Tibial nerve (tissue), 4 donors: ENCODE measurements at places on chromosomes 4 and X. TPM values are rescaled to one million over a fixed set of nuclear protein-coding genes. Genes with fewer than 3 reads are reported as not detected.

- no peaks in the 10 kb centered on the region for H3K4me1 ChIP-seq
- DNase-seq: no peak
- no peak overlapping the region for H3K4me3 ChIP-seq
- H3K27me3 ChIP-seq: no peaks in the 10 kb centered on the region
Measured at GRCh38 chrX:46354481-46354880, 190.7 kb downstream of the ZNF674 start.

DNA sequence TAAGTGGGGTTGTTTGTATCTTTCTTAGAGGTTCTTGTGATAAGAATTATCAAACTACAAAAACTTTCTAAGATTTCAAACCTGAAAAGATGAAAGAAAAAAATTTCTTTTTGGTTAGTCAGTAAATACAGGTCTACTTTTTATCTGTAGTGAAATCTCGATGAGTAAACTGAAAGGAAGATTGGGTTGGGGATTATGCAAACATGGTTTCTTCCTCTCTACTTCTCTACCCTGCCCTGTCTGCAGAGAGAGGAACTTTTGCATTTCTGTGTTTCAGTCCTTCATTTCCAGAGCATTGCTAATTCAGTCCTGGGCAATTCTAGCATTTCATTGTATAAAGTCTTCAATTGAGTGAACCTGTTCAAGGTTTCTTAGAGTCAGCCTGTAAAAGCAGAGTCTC is 51.6 kb upstream of the IL2 start:
- H3K36me3 ChIP-seq: no peaks in the 10 kb centered on the region
- no peak overlapping the region for H3K4me3 ChIP-seq
- no peaks in the 10 kb centered on the region for H3K4me1 ChIP-seq
- no peaks in the 10 kb centered on the region for H3K27me3 ChIP-seq
- no peak overlapping the region for H3K27ac ChIP-seq
- DNase-seq: no peak

DNA sequence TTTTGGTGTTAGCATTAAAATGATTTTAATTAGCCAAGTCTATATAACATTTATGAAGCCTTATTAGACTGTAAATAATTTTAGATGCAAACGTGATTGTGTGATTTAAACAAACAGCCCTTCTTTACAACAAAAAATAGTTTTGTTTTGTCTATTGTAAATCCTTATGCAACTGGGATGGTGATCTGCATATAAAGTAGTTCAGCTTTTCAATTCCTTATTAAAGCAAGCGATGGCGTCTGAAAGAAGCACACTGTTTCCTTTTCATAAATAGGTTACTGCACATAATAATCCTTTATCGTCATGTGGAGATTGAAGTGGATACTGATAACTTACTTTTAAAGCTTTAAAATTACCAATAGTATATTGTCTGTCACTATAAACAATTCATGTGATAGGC is 8.8 kb downstream of the SLITRK2 start:
- DNase-seq: no peak
- H3K27ac ChIP-seq: no peak overlapping the region
- no peak overlapping the region for H3K4me3 ChIP-seq

DNA sequence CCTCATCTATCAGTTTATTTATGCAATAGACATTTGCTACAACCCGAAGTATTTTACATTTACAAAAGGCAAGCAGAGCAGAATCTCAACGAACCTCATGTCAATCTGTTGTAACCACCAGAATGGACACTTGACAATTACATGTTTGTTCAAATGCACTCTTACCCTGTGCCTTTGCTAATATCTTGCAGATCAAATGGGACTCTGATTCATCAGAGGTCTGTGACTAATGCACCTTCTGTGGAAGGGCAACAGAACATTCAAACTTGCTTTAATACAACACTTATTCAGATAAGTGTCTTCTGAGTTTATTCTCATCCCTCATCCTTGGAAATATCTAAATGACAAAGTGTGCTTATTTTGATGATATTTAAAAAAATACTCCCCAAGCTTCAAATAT is 644.7 kb upstream of the PCDH10 start:
- no peak overlapping the region for H3K27ac ChIP-seq
- no peak overlapping the region for H3K4me3 ChIP-seq
- no peaks in the 10 kb centered on the region for H3K36me3 ChIP-seq
- no peaks in the 10 kb centered on the region for H3K27me3 ChIP-seq

- H3K36me3 ChIP-seq: no peaks in the 10 kb centered on the region
- DNase-seq: peak; percentile 26
- H3K27ac ChIP-seq: peak overlapping the region; percentile 52
- no peaks in the 10 kb centered on the region for H3K27me3 ChIP-seq
- peaks cover 4% of the 10 kb centered on the region for H3K4me1 ChIP-seq
Measured at GRCh38 chr4:16626945-16627344, 271.5 kb downstream of the LDB2 start.

DNA sequence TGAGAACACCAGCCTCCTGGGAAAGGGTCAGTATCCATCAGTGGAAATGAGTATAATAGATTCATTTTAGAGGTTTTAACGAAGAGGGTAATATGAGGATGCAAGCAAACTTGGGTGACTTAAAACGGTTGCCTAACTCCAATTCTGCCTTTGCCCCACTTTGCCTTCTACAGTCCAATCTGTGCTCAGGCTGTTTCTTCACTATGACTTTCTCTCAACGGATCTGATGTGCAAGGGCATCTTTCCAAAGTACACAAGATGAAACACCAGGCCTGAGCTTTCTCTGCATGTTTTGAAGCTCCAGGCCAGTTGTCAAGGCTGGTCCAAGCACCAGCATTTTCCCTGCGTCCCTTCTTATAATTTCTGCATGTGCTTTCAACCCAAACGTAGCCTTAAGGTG is 68.0 kb upstream of the TMEM164 start:
- H3K36me3 ChIP-seq: no peaks in the 10 kb centered on the region
- H3K27me3 ChIP-seq: peaks cover 18% of the 10 kb centered on the region
- H3K4me1 ChIP-seq: no peaks in the 10 kb centered on the region
- H3K4me3 ChIP-seq: no peak overlapping the region

- H3K36me3 ChIP-seq: no peaks in the 10 kb centered on the region
- H3K27ac ChIP-seq: no peak overlapping the region
- H3K4me3 ChIP-seq: no peak overlapping the region
- no peak for DNase-seq
- H3K4me1 ChIP-seq: no peaks in the 10 kb centered on the region
Measured at GRCh38 chr4:62912531-62912930, 1496.7 kb downstream of the TECRL start.

DNA sequence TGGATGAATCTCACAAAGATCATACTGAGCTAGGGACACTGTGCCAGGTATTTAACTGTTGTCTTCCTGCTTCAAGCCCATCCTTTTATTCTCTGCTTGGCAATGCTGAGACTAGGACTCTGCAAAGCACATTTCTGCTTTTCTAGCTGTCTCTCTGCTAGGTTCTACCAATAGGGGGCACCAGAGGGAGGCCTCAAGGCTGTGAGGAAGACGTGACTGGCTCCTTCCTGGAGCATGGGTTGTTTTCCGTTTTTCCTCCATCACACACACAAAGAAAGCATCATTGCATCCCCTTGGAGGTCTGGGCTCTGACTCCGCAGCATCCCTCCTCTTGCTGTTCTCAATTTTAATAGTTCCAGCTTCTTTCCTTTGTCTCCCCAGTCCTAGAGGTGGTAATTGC is 10.9 kb upstream of the DCTD start:
- H3K36me3 ChIP-seq: no peaks in the 10 kb centered on the region
- H3K27ac ChIP-seq: no peak overlapping the region
- DNase-seq: no peak
- H3K4me3 ChIP-seq: no peak overlapping the region

- H3K36me3 ChIP-seq: no peaks in the 10 kb centered on the region
- H3K4me3 ChIP-seq: no peak overlapping the region
- DNase-seq: no peak
- H3K4me1 ChIP-seq: no peaks in the 10 kb centered on the region
- no peaks in the 10 kb centered on the region for H3K27me3 ChIP-seq
Measured at GRCh38 chr4:176979416-176979815, 186.7 kb upstream of the VEGFC start.

- H3K4me1 ChIP-seq: no peaks in the 10 kb centered on the region
- no peaks in the 10 kb centered on the region for H3K36me3 ChIP-seq
- no peak for DNase-seq
- H3K4me3 ChIP-seq: no peak overlapping the region
Measured at GRCh38 chr4:138235419-138235952, 6.7 kb downstream of the SLC7A11 start.

- H3K27me3 ChIP-seq: no peaks in the 10 kb centered on the region
- H3K36me3 ChIP-seq: no peaks in the 10 kb centered on the region
- H3K4me3 ChIP-seq: no peak overlapping the region
- no peak for DNase-seq
Measured at GRCh38 chr4:119823045-119823444, 194.4 kb upstream of the PDE5A start.

GRCh38 chrX:72270316-72270866 is 6.7 kb downstream of the RPS4X start:
- no peak for DNase-seq
- H3K4me3 ChIP-seq: no peak overlapping the region
- H3K4me1 ChIP-seq: peaks cover 2% of the 10 kb centered on the region
- H3K27me3 ChIP-seq: no peaks in the 10 kb centered on the region
- no peak overlapping the region for H3K27ac ChIP-seq
- no peaks in the 10 kb centered on the region for H3K36me3 ChIP-seq

DNA sequence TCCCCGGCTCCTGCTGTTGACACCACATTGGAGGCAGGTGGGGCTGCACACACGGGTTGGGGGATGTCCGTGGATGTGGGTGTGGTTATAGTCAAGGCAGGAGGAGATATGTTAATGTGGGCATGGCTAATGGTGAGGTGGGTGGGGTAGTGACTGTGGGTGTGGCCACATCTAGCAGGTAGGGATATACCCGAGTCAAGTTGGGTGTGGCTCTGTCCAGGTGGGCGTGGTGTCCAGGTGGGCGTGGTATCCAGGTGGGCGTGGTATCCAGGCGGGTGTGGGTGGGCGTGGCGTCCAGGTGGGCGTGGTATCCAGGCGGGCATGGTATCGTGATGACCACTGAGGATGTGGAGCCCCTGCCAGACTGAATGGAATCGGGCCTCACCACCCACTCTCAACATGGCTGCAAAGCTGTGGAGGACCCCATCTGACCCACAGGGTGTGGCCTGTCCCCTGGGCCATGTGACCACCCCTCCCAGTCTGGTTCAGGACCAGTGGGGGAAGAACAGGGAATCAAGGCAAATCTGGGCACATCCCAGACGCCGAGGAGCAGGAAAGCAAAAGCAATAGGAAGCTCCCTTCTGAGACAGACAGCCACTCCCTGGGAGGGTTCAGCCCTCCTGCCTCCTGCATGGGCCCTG is 21.0 kb downstream of the MAN2B2 start:
- H3K4me3 ChIP-seq: no peak overlapping the region
- no peak overlapping the region for H3K27ac ChIP-seq
- H3K4me1 ChIP-seq: no peaks in the 10 kb centered on the region
- H3K27me3 ChIP-seq: no peaks in the 10 kb centered on the region
- no peak for DNase-seq

GRCh38 chrX:22323541-22323940 is 50.8 kb downstream of the CBLL2 start:
- H3K4me3 ChIP-seq: no peak overlapping the region
- H3K27me3 ChIP-seq: no peaks in the 10 kb centered on the region
- no peak for DNase-seq
- no peaks in the 10 kb centered on the region for H3K4me1 ChIP-seq

- H3K27me3 ChIP-seq: no peaks in the 10 kb centered on the region
- no peaks in the 10 kb centered on the region for H3K4me1 ChIP-seq
- DNase-seq: no peak
- H3K36me3 ChIP-seq: no peaks in the 10 kb centered on the region
- H3K4me3 ChIP-seq: no peak overlapping the region
Measured at GRCh38 chr4:108060164-108060563, 70.5 kb downstream of the HADH start.

GRCh38 chr4:8639021-8639420 is 46.5 kb downstream of the CPZ start:
- no peak overlapping the region for H3K27ac ChIP-seq
- no peaks in the 10 kb centered on the region for H3K36me3 ChIP-seq
- no peaks in the 10 kb centered on the region for H3K27me3 ChIP-seq
- no peak for DNase-seq
- H3K4me1 ChIP-seq: no peaks in the 10 kb centered on the region

DNA sequence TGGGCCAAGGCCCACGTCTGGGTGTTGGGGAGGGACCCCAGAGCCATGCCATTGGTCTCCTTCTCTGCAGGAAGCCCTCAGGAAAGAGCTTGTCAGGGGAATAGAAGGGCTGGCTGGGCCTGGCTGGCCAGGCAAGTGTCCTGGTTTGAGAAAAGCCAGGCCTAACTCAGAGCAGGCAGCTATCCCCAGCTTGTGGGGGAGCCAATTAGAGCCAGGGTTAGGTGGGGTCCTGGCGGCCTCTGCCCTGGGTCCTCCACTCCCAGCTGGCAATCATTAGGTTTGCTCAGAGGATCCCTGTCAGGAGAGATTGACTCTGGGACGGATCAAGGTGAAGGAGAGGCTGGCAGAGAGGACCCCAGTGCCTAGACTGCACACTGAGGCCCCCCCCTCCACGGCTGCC is 64.8 kb downstream of the PJA1 start:
- no peak overlapping the region for H3K4me3 ChIP-seq
- no peak for DNase-seq
- no peaks in the 10 kb centered on the region for H3K36me3 ChIP-seq
- H3K27me3 ChIP-seq: no peaks in the 10 kb centered on the region

DNA sequence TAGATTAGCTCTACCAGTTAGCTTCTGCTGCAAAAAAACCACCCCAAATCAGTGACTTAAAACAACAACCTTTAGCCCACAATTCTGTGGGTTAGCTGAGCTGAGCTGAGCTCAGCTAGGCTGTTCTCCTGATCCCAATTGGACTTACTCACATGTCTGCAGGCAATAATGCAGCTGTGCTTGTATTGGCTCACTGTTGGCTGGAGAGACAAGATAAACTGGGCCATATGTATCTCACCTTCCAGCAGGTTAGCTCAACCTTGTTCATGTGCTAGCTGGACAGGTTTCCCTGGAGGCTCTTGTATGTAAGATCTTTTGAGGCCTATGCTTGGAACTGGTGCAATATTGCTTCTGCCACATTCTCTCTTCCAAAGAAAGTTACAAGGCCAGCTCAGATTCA is 261.5 kb upstream of the ADGRL3 start:
- no peaks in the 10 kb centered on the region for H3K4me1 ChIP-seq
- no peaks in the 10 kb centered on the region for H3K36me3 ChIP-seq
- no peak for DNase-seq
- no peaks in the 10 kb centered on the region for H3K27me3 ChIP-seq
- no peak overlapping the region for H3K27ac ChIP-seq

GRCh38 chr4:4775493-4776004 is 83.9 kb upstream of the MSX1 start:
- H3K27me3 ChIP-seq: no peaks in the 10 kb centered on the region
- no peak for DNase-seq
- no peak overlapping the region for H3K27ac ChIP-seq

GRCh38 chr4:82989575-82990429 is 20.8 kb downstream of the LIN54 start:
- no peaks in the 10 kb centered on the region for H3K36me3 ChIP-seq
- no peak overlapping the region for H3K27ac ChIP-seq
- peaks cover 5% of the 10 kb centered on the region for H3K4me1 ChIP-seq

The XKRX gene
- 0.84 TPM for total RNA-seq

The BTK gene
- 2.5 TPM for total RNA-seq

The DMP1 gene
- not detected for total RNA-seq

The CENPI gene
- 2.1 TPM for total RNA-seq

The CLNK gene
- not detected for total RNA-seq

The HTN3 gene
- not detected for total RNA-seq

The PARM1 gene
- total RNA-seq: 18.0 TPM
